ENCODE measurements at places on chromosomes 13 and 19.

DNA sequence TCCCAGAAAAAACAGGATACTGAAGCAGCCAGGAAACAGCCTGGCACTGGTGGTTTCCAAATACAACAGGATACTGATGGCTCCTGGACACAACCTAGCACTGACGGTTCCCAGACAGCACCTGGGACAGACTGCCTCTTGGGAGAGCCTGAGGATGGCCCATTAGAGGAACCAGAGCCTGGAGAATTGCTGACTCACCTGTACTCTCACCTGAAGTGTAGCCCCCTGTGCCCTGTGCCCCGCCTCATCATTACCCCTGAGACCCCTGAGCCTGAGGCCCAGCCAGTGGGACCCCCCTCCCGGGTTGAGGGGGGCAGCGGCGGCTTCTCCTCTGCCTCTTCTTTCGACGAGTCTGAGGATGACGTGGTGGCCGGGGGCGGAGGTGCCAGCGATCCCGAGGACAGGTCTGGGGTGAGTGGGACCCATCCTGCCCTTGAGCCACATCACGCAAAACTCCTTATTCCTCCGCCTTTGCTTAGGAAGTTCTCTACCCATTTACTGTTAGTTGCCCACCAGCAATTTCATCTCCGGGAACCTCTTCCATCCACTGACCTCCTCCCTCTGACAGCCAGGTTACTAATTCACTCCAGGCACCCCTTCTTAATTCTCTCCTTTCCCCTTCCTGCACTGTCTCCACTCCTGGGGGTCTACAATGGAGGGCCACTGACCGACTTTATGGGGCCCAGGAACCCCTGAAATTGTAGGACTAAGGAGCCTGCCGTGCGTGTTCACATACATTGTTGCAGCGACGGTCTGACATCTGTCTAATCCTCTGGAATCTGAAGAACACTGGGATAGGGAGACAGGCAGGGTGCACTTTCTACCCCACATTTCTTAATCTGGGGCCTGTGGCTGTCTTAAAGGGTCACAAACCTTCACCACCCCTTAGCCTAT is 1.2 kb downstream of the ITPKC start:
- no peak for DNase-seq

DNA sequence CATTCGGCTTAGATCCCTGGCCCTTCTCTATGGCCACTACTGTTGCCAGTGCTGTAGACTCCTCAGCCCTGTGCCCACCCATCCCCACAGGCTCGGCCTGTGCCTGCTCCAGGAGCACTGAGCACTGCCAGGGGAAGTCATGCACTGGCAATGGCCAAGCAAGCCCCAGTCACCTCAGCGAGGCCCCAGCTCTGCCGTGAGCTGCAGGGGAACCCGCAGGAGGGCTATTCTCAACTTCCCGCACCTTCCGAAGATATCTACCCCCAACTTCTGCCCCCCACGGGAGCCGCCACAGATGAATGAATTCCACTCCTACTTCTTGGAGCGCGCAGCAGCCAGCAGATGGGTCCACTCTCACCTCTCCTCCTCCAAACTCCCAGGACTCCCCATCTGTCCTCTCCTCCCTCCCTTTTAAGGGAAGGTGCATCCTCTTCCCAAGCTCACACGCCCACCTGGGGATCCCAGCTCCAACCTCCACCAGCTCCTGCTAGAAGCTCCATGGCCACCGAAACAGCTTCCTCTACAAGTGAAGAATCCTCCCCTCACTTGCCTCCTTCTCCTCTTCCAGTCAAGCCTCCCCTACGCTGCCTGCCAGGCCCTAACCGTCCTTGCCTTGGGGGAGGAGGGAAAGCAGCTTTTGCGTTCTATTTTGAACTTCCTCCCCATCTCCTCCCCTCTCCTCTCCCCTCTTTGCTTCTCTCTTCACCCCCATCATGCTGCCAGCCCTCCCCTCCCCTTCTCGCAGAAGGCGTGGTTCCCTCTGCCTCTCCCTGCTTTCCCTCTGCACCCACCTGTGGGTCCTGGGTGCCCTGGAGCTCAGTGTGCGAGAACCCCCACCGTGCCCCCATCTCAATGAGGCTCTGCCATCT is 52.2 kb downstream of the PEPD start:
- DNase-seq, result no peak

DNA sequence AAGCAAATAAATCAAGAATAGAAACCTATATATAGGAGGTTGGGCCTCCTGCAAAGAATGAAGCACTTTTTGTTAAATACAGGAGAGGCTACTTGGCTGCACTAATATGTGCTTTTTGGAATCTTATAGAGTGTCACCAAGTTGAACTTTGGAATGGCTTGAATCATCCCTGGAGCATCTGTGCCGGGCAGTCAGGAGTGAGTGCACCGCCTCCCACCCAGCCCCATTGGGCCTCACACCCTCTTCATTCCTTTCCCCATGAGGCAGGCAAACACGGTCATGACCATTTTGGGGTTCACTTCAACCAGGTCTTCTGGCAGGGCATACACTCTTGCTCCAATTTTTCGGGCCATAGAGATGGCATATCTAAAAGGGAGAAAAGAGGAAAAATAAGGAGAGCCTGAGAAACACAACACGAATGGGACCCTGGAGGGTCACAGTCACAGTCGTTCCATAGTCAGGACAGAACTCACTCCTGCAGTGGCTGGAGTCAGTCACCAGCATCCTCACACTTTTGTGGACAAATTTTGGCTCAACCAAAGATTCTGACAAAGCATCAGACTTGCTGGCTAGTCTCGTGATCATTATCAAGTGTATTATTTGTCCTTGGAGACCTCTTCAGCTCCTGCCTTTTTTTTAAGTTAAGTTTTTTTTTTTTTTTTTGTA is 22.7 kb upstream of the CPB2 start:
- no peak for DNase-seq

GRCh38 chr13:113327766-113328471 is 30.9 kb downstream of the LAMP1 start:
- DNase-seq, result no peak

GRCh38 chr19:7897292-7897691 is 6.4 kb upstream of the MAP2K7 start:
- DNase-seq, result no peak

DNA sequence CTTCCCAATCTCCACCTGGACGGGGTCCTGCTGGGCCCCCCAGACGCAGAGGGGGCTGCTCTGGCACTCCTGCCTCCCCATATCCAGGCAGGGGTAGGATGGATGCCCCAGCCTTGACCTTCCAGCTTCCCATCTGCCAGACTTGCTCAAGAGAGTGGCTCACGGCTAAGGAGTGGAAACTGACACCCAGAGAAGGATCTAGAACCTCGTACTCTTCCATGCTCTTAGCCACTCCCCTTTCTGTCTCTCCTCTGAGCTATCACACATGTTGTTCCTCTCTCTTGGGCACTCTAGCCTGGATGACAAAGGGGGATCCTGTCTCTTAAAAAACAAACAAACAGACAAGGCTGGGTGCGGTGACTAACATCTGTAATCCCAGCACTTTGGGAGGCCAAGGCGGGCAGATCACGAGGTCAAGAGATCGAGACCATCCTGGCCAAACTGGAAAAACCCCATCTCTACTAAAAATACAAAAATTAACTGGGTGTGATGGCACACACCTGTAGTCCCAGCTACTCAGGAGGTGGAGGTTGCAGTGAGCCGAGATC is 12.2 kb upstream of the FUT5 start:
- DNase-seq, result no peak

GRCh38 chr19:408441-408901 is 476 bp downstream of the C2CD4C start:
- peak; percentile 21 for DNase-seq

DNA sequence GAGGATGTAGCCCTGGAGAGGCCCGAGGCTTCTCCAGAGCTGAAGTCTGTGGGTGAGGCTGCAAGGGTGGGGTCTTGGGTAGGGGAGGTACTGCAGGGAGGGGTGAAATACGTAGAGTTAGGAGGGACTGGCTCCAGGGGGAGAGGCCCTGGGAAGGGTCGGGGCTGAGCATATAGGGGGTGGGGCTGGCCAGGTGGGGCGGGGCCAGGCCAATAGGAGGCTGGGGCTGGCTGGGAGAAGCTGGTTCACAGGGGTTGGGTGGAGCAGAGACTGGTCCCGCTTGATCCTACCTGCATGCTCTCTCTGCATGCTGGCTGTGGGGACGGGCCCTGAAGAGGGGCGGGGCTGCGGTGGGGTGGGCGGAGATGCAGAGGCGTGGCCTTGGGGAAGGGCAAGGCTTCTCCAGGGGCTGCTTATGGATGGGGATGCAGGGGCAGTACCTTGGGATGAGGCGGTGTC is 51.9 kb downstream of the CELF5 start:
- no peak for DNase-seq

- DNase-seq, result peak; percentile 89
Measured at GRCh38 chr19:58033741-58034476, at the start of gene ZSCAN1. TSS of gene ZSCAN1 (plus strand) at chr19:58034025. CDS start at chr19:58037837, 3,812 bp downstream.

DNA sequence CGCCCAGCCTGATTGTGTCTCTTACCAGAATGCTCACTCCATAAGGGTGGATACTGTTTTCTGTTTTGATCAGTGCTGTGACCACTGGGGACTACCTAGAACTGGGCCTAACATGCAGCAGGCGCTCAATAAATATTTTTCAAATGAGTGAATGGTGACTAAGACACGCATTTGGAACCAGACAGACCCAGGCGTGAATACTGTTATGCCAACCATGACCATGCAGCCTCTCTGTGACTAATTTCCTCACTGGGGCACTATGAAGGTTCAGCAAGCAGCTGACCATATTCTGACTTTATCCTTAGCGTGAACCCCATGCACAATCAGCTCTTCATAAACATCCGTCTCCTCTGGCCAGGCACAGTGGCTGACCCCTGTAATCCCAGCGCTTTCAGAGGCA is 13.0 kb upstream of the SPC24 start:
- DNase-seq, result no peak

GRCh38 chr19:49988433-49988832 is 27.5 kb upstream of the SIGLEC11 start:
- no peak for DNase-seq

DNA sequence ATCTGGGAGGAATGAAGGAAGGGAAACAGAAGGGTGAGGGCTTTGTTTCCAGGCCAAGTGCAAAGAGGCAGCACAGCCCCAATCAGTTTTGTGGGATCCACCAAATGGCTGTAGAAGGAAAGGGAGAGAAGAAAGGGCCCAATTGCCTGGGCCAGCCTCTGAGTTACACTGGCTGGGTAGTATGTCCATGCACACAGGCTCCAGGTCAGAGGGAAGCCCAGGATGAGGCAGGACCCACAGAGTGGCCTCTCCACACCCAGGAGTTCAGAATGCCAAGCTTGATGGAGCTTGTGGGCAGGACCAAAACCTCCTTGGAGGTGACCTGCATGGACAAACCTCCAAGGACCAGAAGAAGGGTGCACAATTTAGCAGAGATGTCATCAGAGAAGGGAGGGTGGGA is 178.2 kb upstream of the TSHZ3 start:
- no peak for DNase-seq

DNA sequence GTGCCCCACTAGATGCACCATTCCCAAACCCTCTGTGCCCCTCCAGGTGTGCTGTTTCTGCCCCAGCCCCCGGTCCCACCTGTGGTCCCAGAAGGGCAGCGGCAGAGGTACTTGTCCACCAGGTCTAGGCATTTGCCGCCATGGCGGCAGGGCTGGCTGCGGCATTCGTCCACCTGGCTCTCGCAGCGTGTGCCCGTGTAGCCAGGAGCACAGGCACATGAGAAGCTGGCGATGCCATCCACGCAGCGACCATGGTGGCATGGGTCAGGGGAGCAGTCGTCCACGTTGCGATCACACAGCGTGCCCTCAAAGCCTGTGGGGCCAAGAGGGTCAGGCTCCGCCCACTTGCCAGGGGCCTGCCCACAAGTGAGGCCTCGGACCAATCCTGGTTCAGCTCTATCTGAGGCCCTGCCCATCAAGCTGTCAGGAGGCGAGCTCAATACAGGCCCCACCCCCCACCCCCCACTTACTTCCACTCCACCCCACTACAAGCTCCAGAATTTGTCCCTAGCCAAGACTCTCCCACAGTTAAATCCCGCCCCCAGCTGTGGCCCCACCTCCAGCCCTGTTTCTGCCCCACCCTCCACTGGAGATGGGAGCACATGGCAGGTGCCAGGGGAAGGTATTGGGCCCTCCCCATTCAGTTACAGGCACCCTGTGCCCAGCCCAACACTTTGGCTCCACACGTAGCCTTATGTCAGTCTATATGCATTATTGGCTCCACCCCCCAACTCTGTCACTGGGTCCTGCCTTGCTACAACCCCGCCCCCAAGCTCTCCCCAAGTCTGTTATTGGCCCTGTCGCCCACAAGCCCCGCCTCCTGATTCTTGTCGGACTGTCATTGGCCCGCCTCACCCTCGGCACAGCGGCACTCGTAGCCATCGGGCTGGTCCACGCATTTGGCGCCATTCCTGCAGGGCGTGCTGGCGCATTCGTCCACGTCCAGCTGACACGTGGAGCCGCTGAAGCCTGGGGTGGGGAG is 13.5 kb downstream of the NOTCH3 start:
- DNase-seq, result no peak

DNA sequence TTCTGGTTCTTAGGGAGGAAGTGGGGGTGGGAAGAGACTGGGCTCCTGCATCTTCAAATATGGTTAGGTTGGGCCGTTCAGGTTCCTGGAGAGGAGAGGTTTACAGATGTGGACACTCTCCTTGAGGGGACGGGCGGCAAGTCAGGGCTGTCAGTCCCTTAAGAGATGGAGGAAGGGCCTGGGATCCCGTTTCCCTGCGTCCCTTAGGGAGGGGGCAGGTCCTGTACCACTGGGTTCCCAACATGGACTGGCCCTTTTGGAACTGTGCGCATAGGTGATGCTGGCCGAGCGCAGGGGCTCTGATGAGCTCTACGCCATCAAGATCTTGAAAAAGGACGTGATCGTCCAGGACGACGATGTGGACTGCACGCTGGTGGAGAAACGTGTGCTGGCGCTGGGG is 10.9 kb upstream of the CACNG7 start:
- DNase-seq, result no peak

- DNase-seq, result no peak
Measured at GRCh38 chr13:112335135-112335534, 41.0 kb upstream of the SPACA7 start.

- DNase-seq, result no peak
Measured at GRCh38 chr19:39230096-39230764, 14.6 kb downstream of the IFNL3 start.

GRCh38 chr13:32811297-32811800 is 204.9 kb upstream of the KL start:
- no peak for DNase-seq

- no peak for DNase-seq
Measured at GRCh38 chr13:40963927-40964326, 55.2 kb downstream of the ELF1 start.

DNA sequence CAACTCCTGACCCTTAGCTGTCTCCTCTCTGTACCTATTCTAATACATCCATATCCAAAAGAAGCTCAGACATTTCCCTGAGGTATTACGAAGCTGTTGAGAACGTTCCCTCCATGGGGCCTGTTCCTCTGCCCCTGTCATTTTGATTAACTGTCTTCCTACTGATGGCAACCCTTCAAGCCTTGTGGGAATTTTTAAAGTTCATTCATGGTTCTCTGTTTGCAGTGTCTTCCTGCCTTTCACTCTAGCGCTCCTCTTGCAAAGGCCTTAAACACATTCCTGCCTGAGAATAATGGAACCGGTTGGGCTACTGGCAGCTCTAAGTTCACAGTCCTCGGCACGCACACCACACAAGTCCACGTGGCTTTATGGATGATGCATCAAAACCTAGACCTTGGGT is 66.1 kb downstream of the LHFPL6 start:
- no peak for DNase-seq

- DNase-seq, result no peak
Measured at GRCh38 chr13:96637039-96637438, 357.2 kb downstream of the OXGR1 start.
